Astrocyte (in vitro differentiated cells and primary cell): ENCODE measurements at places on chromosomes 2 and 18. TPM values are rescaled to one million over a fixed set of nuclear protein-coding genes. Genes with fewer than 3 reads are reported as not detected.

DNA sequence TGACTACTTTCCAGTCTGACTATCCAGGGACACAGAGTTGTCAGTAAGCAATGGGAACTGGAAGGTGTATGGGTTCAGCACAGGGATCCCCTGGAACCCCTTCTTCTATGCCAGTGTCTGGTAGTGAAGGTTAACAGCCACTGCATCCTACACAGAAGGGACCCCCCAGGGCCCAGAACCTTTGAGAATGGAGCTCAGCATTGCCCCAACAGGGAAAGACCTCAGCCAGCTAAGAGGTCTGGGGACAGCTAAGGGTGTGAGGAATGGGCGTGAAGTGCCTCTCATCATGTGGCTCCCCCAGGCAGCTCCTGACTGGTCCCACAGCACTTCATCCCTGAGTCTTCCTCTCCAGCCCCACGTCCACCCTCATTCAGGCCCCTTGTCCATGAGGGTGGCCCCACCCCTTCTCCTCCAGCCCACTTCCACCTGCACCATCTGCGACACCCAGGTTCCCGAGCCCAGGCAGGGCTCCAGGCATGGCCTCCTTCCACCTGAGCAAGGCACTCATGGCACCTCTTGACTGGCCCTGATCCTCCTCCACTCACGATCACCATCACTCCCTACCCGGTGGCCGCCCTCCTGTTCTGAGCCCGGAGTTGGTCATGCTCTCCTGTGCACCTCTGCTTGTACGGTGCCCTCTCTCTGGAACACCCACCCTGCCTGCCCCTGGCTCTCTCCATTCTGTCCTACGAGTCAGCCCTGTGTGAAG lies 77.1 kb downstream of the SFXN5 start:
- no peak for DNase-seq

The ANKRD44 gene
- total RNA-seq: 7.2 and 7.8 TPM in 2 replicates

- no peak for DNase-seq
These were observed 48.3 kb upstream of the STK17B start for GRCh38 chr2:196219671-196220070.

The MAB21L4 gene
- 0.43 and 0.59 TPM in 2 replicates for total RNA-seq

The IL1RL1 gene
- total RNA-seq: 0.27 TPM in 1 of 2 replicates, not detected in the other

The TNFRSF11A gene
- 0.75 and 1.5 TPM in 2 replicates for total RNA-seq

DNA sequence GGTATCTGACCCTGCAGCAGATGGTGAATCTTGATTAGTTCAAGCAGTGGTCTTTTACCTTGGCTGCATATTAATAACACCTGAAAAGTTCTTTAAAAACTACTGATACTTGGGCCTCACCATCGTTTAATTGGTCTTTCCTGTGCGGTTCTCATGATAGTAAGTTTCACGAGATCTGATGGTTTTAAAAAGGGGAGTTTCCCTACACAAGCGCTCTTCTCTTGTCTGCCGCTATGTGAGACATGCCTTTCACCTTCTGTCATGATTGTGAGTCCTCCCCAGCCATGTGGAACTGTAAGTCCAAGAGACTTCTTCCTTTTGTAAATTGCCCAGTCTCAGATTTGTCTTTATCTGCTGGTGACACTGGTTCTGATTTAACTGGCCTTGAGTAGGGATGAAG lies 102.3 kb downstream of the LYPD1 start:
- no peak for DNase-seq

The GKN2 gene
- not detected in 2 replicates for total RNA-seq

- DNase-seq: no peak
These were observed 72.5 kb downstream of the GNAL start for GRCh38 chr18:11761553-11761952.

GRCh38 chr2:211033765-211034164 lies 477.4 kb downstream of the CPS1 start:
- DNase-seq: peak; percentile 8

DNA sequence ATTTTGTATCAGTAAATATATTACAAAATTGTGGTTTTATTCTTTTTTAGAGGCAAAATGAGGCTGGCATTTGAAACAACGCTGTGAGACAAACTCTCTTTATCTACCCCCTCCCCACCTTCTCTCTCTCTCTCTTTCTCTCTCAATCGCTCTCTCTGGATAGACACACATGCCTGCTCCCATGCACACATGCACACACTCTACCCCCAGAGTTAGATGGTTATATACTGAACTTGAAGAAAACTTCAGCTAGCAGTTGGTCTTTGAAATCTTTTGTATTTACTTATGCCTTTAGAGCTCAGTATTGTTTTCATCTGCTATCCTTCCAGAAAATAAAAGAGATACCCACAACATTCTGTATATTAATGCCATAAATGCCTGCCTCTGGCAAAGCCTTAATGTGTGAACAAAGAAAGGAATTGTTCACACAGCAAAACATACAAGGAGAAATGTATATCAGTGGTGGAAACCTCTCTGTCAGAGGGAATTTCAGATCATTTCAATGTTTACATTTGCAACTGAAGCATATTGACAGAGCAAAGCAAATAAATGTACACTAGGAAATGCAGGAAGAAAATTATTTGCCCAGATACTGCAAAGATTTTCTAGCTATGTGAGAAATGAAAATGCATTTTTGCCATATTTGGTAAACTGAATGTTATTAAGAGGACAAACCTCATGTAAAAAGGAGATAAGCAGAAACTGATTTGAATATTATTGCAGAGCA lies 217.0 kb upstream of the UBE2E3 start:
- DNase-seq: no peak

The KIF1A gene
- total RNA-seq: 20.3 and 51.2 TPM in 2 replicates

GRCh38 chr2:24359129-24360049 lies 947 bp downstream of the ITSN2 start:
- peak; percentile 12 for DNase-seq

DNA sequence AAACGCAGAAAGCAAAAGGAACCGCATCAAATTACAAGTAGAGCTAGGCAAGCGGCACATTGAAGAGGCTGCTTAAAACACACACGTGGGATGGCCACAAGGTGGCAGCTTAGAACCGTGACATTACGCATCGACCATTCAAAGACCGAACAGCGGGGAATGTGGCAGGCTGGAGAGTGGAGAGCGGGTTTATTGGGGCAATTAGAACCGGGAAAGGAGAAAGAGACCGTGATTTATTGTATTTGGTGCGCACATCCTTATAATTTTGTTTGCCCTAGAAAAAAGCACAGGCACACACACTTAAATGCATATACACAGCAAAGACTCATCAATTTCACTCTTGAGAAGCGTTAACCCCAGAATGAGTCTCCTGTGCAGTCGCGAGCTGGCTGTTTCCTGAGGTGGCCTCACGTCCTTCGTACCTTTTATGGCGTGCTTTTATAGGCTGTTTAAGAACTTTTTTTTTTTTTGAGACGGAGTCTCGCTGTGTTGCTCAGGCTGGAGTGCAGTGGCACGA lies 31.7 kb upstream of the MEP1B start:
- DNase-seq: peak; percentile 76

DNA sequence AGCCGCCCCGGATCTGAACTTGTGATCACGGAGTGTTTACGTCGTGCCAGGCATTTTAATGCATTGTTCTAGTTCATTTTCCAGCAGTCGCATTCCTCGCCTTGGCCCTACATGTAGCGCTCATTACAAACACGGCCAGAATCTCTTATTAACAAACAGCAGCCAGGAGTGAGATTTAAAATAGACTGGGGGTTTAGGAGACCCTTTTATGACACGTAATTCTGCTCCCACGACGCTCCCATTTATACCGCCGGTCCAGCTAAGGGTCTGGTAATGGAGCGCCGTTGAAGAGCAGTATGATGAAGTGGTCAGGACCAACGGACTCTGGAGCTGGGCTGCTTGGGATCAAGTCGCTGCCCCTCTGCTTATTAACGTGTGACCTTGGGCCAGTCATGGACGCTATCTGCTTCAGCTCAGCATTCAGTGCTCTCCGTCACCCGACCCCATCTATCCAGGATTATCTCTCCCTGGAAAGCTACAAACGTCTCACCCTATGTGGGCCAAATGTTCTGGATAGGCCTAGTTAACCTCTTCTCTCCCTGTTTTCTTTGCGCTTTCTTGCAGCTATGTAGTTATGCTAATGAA lies 745 bp downstream of the MSH2 start:
- DNase-seq: peak; percentile 27

DNA sequence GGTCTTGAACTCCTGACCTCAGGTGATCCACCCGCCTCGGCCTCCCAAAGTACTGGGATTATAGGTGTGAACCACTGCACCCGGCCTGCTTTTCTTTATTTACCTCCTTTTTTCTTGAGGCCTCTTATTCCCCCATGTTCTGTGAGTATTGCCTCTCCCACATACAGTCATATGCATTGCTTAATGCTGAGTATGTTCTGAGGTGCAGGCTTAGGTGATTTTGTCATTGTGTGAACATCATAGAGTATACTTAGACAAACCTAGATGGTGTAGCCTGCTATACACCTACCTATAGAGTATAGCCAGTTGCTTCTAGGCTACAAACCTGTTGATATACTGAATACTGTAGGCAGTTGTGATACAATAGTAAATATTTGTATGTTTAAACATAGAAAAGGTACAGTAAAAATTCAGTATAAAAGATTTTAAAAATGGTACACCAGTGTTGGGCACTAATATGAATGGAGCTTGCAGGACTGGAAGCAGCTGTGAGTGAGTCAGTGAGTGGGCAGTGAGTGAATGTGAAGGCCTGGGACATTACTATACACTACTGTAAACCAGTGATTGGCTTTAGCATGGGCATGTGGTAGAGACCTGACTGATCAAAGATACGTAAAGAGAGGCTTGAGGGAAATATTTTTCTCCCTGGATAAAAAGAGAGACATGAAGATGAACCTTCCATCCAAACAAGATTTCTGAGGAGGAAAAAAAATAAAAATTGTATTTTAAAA lies 17.6 kb downstream of the SLC39A10 start:
- peak; percentile 70 for DNase-seq

The KHK gene
- total RNA-seq: 0.94 and 0.95 TPM in 2 replicates

GRCh38 chr18:49976795-49977560 lies 163.6 kb upstream of the ACAA2 start:
- DNase-seq: peak; percentile 2

DNA sequence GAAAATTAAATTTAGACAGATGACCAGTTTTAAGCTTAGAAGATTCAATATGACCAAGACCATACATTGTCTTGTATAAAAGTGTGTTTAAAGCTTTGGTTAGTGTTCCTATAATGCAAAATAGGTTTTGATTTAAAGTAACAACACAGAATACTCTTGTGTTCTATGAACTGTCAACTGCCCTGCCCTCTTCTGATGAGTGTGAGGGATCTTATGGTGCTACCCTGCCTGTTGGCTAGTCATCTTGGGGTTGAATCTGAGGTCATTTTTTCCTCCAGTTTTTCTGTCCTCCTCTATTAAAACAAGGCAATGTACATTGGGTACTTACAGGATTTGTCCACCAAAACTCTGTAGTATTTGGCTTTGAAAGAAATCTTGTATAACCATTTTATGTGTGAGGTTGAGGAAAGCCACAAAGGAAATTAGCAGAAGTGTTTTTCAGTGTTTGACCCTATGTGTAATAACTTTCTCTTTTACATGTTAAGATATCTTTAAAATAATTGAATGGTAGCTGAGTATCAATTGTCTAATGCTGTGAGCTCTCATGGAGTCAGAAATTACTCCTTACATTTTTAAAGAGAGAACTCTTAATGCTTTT lies 129.1 kb downstream of the SPTBN1 start:
- no peak for DNase-seq

GRCh38 chr18:5197032-5197434 lies at the start of gene AKAIN1:
TSS of gene AKAIN1 (minus strand) at chr18:5197257. CDS start at chr18:5197053, 204 bp downstream.
- peak; percentile 22 for DNase-seq
